Renal cortex interstitium (tissue), 15 donors: ENCODE measurements at places on chromosomes 2 and 18.

GRCh38 chr2:5392658-5393057 is 299.5 kb upstream of the SOX11 start:
- no peak for DNase-seq

GRCh38 chr2:100802066-100802465 is 17.9 kb upstream of the NPAS2 start:
- DNase-seq: no peak

GRCh38 chr2:72094701-72095100 is 53.0 kb downstream of the CYP26B1 start:
- DNase-seq: no peak

- DNase-seq: peak; percentile 28
These were observed 9.7 kb downstream of the SERPINB7 start for GRCh38 chr18:63784787-63785452.

DNA sequence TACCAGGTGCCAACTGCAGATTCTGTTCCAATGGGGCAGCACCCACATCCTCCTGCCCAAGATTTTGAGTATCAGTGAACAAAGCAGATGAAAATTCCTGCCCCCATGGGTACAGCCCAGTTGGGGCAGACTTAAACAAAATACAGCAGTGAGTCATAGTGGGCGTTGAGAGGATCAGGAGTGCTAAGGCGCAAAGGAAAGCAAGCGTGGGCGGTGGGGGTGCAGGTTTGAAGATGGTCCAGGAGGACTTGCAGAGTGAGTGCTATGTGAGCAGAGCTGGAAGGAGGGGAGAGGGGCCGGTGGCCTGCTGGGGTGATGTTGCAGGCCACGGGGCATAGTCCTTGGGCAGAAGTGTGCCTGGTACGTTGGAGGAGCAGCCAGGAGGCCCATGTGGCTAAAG is 24.7 kb downstream of the STEAP3 start:
- no peak for DNase-seq

DNA sequence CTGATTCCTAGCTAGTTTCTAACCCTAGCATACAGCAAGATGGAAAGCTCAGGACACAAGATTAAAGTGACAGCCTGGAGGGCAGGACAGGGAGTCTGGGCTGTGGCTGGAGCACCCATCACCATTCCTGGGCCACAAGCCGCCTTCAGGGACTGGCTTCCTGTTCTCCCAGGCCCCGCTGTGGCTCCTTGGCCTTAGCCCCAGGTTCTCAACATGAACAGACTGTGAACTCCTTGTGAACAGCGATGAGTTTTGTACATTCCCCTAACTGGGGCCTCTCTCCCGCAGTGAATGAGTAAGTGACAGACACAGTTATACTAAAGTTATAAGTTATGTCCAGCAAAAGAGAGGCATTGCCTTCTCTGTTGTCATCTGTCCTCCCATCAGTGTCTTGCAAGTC is 35.9 kb upstream of the SLC14A1 start:
- no peak for DNase-seq

GRCh38 chr2:12761104-12761503 is 44.4 kb downstream of the TRIB2 start:
- no peak for DNase-seq

GRCh38 chr2:40786636-40787035 is 334.7 kb upstream of the SLC8A1 start:
- DNase-seq: no peak
